Naive thymus-derived CD8-positive, alpha-beta T cell (primary cell): ENCODE measurements at places on chromosomes 2 and 18.

DNA sequence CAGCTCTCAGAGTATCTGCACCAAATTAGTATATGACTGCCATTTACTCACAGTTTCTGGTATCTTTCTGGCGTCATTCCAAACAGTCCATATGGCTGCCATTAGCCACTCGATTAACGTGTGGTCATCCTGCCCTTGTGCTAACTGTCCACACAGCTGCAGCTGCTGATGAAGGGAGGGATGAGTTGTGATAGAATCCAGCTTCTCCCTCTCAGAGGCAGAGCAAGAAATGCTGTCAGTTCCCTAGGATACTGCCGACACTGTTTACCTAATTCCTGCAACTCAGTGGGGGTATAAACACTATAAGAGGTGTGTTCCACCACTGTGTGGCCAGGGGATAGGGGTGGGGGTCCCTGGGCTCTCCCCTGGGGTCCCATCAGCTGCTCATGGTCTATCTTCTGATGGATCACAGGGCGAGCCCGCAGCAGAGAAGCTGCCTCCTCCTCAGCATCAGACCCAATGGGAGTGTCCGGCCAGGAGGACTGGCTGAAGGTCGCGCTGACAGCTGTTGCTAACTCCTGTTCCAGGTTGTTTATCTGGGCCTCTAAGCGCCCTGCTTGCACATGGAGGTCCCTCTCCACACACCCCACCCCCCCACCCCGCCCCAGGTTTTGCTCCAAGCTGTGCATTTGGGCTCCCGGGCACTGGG is 17.3 kb upstream of the KLHL23 start:
- no peak for DNase-seq

- no peak for DNase-seq
Observed at GRCh38 chr2:229104974-229105387, 166.1 kb downstream of the PID1 start.

- DNase-seq, result no peak
Observed at GRCh38 chr2:672606-672905, 4.7 kb downstream of the TMEM18 start.

DNA sequence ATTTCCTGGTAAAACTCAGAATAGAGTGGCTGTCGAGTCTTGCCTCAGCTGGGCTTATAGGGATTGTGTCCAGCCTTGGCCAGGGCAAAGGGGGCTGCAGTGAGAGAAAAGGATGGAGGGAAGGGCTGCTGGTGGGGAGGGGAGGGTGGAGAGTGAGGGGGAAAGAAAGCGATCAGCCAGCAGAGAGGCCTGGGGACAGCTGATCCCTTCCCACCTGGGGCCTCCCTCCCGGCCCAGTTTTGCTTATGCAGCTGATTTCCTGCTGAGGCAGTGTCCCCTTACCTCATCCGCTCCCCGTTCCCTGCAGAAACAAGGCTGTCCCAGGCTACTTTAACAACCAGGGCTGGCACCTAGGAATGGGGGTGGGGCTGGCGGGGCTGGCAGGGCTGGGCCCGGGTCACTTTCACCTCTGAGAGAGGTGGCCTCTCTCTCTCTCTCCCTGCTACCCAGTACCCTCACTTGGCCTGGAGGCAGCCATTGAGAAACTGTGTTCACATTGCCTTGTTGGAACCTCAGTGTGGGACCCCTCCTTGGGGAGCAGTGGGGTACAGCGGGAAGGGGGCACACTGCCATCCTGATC is 12.2 kb upstream of the GMPPA start:
- no peak for DNase-seq

- DNase-seq, result no peak
Observed at GRCh38 chr18:77995593-77995992, 745.9 kb downstream of the GALR1 start.

- DNase-seq, result no peak
Observed at GRCh38 chr18:24983566-24984139, 368.3 kb downstream of the ZNF521 start.

- no peak for DNase-seq
Observed at GRCh38 chr2:53913721-53914120, 54.0 kb upstream of the GPR75 start.

DNA sequence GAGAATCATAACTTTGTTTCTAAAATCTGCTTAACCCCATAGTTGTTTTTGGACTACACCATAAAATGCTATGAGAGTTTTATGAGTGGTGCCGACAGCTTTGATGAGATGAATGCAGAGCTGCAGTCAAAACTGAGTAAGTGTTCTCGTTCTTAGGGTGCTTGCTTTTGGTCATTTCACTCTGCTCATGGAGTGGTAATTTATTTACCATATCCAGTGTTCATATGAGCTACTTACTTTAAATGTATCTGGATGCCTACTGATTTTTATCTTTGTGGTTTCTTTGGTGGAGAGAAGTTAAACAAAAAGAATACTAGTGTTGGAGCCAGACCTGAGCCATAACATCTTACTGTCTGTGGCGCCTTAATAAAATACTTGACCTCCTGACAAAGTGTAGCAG is 16.4 kb downstream of the NDC80 start:
- no peak for DNase-seq

- DNase-seq, result no peak
Observed at GRCh38 chr18:37422116-37422515, 143.5 kb downstream of the CELF4 start.

DNA sequence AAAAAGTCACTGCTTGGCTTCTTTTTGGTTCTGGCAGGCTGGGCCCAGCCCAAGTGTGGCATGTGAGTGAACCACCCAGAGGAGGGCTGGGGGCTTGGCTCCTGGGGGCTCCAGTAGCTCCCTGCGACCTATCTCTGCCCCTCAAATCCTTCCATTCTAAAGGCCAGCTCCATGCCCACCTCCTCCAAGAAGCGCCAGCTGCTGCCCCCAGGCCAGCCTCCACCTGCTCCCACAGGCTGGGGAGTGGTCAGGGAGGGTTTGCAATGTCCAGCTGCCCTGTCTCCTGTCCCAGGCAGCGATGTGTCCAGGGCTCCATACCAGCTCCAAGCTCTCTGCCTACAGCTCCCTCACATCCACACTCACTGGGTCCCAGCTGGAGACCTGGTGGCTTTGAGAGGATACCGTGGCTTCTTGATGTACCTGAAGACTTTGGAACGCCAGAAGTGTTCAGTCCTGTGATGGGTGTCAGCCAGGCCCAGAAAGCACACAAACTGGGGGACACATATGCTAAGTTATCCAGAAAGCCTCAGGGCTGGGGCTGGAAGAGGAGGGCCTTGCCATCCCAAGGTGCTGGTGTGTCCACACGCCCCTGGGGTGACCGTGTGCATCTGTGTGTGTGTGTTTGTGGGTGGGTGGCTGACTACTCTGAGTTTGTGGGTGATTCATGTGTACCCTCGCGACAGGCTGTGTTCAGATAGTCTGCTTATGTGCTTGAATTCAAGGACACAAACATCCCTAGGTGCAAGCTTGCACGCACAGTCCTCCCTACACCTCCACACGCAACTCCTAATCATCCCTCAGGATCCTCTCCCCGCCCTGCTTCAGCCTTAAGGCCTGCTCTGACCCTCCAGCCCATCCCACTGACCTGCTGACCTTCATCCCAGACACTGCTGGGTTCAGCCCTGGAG is 33.4 kb downstream of the ZFP36L2 start:
- DNase-seq, result no peak

DNA sequence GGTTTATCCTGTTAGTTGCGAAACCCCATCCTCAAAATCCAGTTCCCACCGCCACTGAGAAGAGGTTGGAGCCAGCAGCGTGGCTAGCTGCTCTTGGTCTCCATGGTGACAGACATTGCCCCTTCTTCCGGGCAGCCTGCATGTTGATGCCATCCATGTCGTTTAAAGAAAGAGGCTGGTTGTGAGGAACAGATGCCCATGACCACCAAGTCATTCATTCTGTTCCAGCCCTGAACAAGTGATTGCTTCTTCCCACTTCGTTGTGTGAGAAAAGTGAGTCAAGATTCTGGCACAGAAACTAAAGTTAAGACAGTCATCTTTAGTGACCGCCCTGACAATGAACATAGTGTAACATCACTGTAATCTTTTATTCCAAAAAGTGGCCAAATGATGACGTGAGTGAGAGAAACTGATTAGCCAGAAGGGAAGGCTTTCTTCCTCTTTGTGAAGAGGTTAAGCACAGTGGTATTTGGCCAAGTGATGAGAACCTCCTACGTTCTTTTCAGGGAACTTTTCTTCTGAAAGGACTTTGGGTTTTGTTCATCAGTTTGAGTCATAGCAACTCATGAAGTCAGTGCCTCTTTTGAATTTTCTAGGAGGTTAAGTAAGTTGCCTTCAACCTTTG is 272.5 kb downstream of the GALR1 start:
- DNase-seq, result no peak

- no peak for DNase-seq
Observed at GRCh38 chr2:209391776-209392401, 32.0 kb upstream of the MAP2 start.
